ENCODE measurements at places on chromosomes 5 and 9.

- no peak for DNase-seq
Measured at GRCh38 chr9:2355697-2355983, 265.9 kb upstream of the VLDLR start.

- DNase-seq: no peak
Measured at GRCh38 chr9:116692616-116693015, 5.5 kb downstream of the TRIM32 start.

DNA sequence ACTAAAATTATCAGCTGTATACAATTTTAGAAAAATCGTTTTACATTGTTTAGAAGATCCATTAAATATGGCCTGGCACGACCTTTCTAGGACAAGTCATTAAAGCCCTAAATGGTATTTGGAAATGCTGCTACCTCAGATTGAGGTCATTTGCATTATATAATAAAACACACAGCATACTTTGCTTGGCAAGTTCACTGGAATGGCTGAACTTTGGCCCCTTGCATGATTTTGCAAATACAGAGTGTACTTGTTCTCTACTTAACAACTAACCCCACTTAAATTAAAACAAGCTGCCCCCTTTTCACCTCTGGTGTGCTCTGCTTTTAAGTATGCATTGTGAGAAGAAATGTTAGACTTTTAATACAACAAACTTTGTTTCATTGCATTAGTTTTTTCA, 860.1 kb downstream of the PTPRD start:
- no peak for DNase-seq

GRCh38 chr5:141850244-141850768, 27.9 kb downstream of the PCDH1 start:
- DNase-seq: peak; percentile 28

GRCh38 chr9:111994831-111995458, 98.3 kb downstream of the UGCG start:
- DNase-seq: peak; percentile 12

DNA sequence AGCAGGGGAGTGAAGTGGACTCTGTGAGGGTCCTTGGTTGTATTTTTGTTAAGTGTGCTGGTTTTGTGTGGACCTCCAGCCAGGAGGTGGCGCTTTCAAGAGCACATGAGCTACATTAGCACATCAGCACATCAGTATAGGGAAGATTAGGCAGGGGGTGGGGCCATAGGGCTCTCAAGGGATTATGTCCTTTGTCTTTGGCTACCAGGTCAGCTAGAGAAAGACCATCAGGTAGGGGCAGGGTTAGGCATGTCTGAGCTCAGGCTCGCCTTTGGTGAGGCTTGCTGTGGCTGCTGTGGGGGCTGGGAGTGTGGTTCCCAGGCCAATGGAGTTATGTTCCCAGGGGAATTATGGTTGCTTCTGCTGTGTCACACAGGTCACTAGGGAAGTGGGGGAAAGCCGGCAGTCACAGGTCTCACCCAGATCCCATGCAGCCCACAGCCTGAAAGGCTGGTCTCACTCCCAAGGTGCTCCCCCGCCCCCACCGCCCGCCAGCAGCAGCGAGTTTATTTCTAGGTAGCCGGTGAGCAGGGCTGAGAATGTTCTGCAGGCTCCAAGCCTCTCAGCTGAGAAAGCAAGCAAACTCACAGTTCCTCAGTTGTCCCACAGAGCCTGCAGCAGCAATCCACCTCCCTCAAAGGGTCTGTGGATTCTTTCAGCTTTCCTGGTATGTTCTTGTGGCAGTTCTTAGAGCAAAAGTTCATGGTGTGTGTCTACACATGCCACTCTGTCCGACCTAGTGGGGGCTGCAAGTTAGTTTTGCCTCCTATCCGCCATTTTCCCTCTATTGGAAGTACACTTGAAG, 13.7 kb downstream of the OR1J1 start:
- no peak for DNase-seq

DNA sequence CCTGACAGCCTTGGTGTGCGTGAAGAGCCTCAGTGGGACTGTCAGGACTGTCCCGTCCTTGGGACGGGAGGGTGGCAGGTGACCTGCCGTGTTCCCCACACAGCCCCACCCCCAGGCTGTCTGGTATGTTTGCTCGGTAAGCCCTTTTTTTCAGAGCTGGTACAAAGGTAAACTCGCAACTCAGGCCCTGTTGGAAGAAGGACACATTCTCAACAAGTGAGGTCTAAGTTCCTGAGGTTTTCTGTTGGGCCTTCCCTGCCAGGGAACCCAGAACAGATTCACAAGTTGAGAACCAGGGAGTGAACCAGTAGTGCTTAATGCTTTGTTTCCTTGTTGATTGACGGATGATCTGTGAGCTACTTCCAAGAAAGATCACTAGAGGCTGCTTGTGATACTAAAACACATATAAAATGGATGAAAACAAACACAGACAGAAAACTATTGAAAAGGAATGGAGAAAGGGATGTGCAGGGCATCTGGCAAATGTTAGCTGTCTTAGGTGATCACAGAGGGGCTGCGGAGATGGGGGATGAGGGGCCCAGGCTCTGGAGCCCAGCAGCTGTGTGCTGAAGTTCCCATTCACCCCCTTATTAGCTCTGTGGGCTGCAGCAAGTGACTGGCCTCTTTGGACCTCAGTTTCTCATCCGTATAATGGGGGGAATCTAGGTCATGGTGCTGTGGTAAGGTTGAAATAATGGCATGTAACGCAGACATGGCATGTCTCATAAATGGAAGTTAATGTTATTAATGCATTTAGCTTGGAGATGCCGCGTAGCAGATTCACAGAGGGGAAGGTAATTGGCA, 2.7 kb downstream of the NDST1 start:
- no peak for DNase-seq

- DNase-seq: no peak
Measured at GRCh38 chr5:4584982-4585381, 555.1 kb upstream of the ADAMTS16 start.

GRCh38 chr9:6925836-6926235, 168.1 kb downstream of the KDM4C start:
- no peak for DNase-seq

DNA sequence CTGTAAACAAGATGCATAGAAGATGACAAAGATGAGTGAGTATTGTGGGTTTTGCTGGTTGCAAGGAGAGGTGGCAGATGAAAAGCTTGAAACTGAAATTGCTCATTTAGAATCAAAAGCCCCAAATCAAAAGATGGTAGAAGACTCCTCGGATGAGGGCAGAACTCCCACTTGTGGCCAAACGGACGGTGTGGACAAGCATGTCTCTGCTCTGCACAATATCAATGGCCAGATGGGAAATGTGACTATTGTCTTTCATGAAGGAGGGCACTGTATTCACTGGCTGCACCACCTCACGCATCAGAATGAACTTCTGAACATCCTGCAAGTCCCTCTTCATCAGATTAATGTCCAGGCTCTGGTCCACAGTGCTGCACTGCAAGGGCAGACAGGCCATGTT, 541.7 kb downstream of the MTRR start:
- DNase-seq: no peak

- DNase-seq: no peak
Measured at GRCh38 chr5:96427824-96428223, 5.2 kb downstream of the PCSK1 start.

DNA sequence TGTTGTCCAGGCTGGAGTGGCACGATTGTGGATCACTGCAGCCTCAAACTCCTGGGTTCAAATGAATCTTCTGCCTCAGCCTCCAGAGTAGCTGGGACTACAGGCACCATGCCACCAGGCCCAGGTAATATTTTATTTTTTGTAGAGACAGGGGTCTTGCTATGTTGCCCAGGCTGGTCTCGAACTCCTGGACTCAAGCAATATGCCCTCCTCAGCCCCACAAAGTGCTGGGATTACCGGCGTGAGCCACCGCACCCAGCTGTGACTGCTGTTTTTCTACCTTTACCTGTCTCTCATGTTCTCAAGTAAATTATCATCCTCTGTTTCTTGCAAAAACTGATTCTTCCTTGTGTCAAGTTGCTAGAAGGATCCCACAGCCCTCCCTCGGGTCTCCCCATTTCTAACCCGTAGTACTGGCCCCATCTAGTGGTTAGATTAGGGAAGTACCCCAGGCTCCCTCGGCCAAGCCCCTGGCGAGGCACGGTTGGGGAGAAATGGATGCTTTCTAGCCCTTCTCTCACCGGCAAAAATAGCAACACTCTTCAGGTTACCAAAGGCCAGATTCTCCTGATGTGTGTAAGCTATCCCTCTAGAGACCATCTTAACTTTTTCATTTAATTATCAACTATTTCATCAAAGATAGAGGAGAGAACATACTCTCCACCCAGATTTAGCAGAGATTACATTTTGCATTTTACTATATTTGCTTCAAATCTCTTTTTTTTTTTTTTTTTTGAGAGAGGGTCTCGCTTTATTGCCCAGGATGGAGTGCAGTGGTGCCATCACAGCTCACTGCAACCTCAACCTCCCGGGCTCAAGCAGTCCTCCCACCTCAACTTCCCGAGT, 19.2 kb upstream of the TOR1B start:
- peak; percentile 75 for DNase-seq

DNA sequence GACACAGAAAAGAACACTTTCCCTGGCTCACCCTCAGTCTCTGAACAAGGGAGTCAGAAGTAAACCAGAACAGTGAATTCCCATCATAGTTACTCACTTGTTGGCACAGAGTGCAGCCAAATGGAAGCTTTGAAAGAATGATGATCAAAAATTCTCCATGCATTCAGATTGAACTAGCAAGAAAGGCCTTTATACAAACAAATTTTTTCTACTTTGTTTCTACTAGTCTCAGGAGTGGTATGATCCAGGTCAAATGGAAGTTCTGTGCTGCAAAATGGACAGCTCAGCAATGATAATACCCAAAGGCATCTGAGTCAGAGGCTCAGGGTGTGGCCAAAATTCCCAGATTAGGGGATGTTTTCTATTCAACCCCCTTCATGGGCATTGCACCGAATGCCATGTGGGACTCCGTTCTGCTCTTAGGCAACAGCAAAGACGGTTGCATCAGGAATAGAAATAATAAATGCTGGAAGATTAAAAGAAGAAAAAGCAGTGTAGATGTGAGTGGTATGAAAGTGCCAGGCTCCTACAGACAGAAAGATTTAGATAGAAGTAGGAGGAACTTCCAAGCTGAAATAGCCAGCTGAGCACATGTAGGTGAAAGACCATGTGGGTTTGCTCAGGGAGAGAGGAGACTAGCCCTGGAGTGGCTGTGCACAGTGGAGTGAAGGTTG, 24.0 kb upstream of the ASPN start:
- no peak for DNase-seq

- DNase-seq: no peak
Measured at GRCh38 chr5:57878301-57878722, 395.7 kb upstream of the ACTBL2 start.

DNA sequence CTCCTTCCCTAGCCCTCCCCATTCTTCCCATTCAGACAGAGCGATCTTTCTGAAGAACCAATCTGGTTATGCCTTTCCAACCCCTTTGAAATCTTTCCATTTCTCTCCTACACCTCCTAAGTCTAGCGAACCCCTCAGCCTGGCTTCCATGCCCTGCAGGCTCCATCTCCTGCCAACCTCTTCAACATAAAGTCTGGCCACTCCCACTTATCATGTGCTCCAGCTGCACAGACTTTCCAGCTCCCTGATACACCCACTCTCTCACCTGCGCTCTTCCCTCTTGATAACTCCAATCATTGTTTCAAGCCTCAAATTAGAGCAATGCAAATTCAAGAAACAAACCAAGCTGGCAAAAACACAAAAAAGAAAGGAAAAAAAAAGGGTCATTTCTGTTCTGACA, 3.8 kb upstream of the ORM1 start:
- DNase-seq: no peak

DNA sequence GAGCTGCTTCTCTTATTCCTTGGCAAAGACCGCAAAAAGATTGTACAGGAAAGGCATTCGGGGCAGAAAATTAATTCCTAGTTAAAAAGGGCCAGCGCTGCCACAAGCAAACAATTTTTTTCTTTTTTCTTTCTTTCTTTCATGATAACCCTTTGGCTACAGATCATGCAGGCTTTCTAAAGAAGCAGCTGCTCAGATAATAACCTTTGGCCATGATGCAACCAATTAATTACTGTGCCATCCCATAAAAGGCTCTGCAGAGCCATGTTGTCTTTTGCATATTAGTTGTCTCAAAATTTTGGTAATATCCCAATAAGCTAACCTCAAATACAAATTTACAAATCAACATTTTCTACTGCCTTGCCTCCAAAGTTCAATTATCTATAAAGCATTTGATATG, 758.4 kb upstream of the SEMA6A start:
- DNase-seq: no peak

DNA sequence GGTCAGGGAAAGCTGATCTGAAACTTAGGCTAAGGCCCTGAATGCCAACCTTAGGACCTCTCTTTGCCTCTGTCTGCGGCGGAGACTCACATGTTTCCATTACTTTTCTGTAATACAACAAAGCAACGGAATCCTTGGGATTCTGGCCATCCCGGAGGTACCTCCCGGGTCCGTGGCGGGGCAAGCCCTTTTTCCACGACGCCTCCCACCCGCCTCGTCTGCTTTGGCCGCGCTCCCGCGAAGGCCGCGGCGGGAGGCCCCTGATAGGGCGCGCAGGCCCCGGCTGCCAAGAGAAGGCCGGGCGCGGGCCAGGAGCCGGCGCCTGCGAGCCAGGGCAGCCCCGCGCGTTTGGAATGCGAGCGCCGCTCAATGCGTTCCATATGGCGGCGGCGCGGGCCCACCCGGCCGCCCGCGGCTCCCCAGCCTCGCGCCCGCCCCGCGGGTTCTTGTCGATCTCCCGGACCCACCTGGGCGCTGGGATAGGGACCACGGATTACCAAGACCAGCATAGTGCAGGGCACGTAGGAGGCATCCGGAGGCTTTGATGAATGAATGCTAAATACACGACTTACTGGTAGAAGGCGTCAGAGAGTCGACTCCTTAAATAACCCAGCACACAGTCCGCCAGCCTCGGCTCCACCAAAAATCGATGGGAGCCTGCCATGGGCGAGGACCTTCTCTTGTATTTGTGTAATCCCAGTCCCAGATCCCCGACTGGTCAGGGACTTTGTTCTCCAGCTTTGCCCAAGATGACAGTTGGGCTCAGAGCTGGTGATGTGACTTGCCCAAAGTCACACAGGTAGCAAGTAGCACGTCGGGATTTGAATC, 17.5 kb upstream of the PHF19 start:
- DNase-seq: no peak

- DNase-seq: no peak
Measured at GRCh38 chr5:74116266-74116665, 490.3 kb downstream of the ARHGEF28 start.

DNA sequence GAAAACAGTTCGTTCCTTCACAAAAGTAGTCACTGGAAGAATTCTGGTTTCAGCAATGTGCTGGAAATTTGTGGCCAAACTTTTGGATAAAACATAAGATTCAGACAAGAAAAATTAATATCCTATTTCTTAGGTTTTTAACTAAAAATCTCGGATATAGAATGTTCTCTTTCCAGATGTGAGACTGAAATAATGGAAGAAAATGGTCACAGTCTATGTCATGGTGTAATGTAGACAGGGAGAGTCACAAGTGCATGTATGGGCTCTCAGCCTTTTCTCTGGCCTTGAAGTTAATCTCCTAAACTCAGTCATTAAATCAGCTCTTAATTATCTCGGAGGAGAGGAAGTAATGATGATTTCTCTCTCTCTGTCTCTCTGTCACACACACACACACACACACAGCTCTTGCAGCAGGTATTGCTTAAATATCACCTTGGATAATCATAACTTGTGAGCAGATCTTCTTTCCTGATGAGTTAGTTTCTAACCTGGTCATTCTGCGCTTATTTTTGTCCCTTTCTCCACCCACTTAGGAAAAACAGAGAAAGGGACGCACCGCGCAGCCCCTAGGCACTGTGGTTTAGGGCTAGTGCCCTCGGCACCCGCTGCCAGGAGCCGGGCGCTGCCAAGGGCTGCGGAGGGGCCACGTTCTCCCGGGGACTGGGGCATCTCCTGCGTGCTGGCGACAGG, 672 bp upstream of the ITGA2 start:
- DNase-seq: no peak

Data from CD4-positive, alpha-beta T cell treated with Interleukin-6 at 100 ng/mL for 8 hours (primary cell).